Activated CD4-positive, alpha-beta T cell treated with anti-CD3 and anti-CD28 coated beads for 36 hours (primary cell): ENCODE measurements at places on chromosomes 3 and 15.

- DNase-seq, result no peak
These were observed 27.1 kb downstream of the RPSA start for GRCh38 chr3:39433642-39434041.

GRCh38 chr3:50396502-50396901 is 37.2 kb upstream of the TMEM115 start:
- DNase-seq, result no peak

- peak; percentile 9 for DNase-seq
These were observed 228.2 kb downstream of the TCF12 start for GRCh38 chr15:57146506-57147201.

- DNase-seq, result no peak
These were observed 87.6 kb downstream of the CFAP44 start for GRCh38 chr3:113353678-113354077.

- DNase-seq, result peak; percentile 62
These were observed 3.0 kb upstream of the CD80 start for GRCh38 chr3:119562307-119562961.
